ENCODE measurements at places on chromosomes 5 and 9. TPM values are rescaled to one million over a fixed set of nuclear protein-coding genes. Genes with fewer than 3 reads are reported as not detected.

DNA sequence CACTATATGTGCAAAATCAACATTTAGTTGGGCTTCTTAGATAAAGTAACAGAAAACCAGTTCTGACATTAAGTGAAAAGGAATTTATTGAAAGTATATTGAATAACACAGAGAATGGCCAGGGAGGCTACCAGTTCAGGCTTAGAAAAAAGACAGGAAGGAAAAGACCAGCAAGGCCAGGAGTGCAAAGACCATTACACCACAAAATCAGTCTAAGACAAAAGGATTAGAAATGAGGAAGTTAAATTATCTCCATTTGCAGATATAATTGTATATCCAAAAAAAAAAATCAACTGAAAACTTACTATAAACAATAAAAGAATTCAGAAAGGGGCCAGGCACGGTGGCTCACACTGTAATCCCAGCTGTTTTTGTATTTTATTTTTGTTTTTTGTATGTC, 4.8 kb upstream of the TEX10 start:
- no peak for DNase-seq

DNA sequence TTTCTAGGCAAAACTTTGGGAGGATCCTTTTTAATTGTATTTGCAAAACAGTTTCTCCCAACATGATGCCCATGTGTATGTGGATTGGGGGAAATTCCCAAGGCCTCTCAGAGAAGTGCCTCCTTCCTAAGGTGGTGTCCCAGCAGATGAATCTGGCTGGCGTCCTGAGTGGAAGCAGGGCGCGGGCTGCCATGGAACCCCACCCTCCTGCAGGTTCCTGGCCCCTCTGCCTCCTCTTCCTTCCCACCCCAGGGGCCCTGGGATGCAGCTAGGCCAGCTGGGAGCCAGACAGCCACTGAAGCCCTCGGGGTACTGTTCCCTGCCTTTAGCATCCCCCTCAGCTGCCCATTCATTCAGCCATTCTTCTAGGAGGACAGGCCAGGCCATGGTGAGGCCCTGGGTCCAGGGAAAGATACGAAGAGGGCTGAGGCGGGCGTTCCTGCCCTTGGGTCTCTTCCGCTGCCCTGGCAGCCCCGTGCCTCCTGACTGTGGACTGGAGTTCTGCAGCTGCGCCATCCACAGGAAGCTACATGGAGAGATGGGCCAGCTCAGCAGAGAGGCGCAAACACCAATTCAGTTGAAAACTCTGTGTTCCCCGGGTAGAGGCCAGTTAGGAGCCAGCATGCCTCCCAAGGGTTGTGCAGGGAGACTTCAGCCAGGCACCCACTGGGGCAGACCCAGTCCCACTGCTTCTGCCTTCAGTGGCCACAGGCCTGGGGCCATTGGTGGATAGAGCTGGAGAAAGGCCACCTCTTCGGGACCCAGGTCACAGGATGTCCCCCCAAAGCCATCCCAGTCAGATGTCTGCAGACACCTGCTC, 36.5 kb downstream of the ADAMTS2 start:
- DNase-seq: no peak

GRCh38 chr5:138701678-138702077, 51.5 kb upstream of the CTNNA1 start:
- no peak for DNase-seq

- no peak for DNase-seq
These were observed 498.8 kb upstream of the CD180 start for GRCh38 chr5:67695369-67695768.

DNA sequence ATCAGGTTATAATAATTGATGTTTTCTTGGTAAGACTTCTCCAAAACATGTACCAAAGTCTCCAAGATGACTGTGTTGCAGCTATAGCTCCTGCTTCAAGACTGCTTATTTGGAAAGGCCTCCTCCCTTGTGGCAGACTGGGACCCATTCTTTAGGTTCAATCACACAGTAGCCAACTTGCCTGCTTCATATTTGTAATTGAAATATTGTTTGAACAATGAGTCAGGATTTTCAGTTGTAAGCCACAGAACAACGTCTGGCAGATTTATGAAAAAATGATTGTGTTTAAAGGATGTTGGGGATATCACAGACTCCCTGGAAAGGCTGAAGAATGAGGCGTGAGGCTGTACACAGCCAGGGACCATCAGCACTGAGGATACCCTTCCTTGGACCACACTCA, 458.9 kb downstream of the MED10 start:
- no peak for DNase-seq

DNA sequence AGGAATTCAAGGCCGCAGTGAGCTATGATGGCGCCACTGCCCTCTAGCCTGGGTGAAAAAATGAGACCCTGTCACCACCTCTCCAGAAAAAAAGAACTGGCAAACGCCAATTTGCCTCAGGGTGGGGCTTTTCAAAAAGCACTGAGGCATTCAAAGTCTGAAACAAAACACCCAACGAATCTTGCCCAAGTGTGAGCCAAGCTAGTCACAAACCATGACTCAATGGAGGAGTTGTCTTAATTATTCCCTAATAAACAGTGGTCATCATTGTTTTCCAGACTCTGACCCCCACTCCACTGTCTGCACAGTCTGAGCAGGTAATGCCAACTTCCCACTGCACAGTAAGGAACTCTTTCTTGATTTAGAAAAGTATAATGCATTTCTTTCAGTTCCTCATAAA, 16.8 kb downstream of the FRMD3 start:
- DNase-seq: no peak

GRCh38 chr9:97517331-97518089, 16.0 kb downstream of the TMOD1 start:
- no peak for DNase-seq

GRCh38 chr5:1661311-1661710, 137.6 kb upstream of the LPCAT1 start:
- DNase-seq: no peak

- DNase-seq: no peak
These were observed 133.7 kb upstream of the FBXL17 start for GRCh38 chr5:108515517-108516105.

DNA sequence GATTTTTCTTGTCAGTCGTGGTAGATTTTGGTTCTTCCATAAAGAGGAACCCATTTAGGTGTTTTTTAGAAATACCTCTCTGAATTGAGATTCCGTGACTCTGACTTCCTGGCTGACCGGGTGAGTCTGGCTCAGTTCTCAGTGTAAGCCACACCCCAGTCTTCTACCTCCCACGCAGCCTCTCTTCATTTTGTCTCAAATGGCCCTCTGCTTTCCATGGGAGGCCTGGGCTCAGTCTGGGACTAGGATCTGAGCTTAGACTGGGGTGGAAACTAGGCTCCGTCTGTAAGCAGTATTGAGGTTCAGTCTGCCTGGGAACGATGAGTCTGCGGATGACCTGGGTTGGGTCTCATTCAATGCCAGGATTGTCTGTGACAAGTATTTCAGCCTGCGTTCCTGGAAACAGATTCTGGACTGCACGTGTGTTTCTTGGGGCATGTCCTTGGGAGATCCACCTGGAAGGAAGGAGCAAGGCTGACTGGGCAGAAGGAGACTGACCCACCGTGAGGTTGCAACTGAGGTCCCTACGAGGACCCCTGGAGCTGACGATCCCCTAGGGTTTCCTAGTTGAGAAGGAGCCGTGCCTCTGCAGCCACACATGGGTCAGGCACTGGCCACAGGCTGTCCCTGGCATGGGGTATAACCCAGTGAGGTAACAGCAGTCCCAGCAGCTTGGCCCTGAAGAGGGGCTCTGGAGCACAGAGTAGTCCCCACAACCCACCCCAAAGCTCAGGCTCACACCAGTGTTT, 12.4 kb upstream of the CRB2 start:
- peak; percentile 84 for DNase-seq

DNA sequence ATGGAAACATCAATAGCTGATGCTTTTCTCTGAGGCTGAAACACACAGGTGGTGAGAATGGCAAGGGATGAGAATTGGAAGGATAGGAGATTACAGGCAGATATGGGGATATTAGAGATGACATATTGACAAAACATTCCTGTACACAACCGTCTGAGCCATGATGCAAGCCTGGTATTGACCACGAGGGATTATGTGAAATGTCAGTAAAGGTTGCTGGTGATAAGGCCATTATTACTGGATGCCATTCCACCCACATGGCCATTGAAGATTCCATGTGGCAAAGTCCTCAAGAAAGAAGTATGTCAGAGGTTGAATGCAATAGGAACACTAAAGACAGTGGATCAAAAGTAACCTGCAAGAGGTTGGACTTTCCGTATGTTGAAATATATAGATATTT, 15.7 kb downstream of the GRAMD2B start:
- no peak for DNase-seq

DNA sequence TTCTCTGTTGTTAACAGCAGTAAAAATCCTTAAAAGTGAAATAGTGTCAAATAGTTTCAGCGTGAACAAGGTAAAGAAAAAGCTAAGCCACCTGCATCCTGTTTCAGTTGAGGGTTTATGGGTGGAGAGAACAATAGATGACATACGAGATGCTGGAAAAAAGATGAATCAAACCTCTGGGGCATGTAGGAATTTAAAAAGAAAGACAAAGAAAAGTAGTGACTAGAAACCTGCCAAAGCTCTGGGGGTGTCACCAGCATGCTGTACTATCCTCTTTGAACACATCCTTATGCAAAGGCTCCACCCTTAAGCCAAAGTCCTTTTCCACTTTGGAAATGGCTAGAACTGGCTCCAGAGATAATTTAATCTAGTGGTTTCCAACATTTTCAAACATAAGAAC, 22.2 kb downstream of the SCAI start:
- DNase-seq: no peak

DNA sequence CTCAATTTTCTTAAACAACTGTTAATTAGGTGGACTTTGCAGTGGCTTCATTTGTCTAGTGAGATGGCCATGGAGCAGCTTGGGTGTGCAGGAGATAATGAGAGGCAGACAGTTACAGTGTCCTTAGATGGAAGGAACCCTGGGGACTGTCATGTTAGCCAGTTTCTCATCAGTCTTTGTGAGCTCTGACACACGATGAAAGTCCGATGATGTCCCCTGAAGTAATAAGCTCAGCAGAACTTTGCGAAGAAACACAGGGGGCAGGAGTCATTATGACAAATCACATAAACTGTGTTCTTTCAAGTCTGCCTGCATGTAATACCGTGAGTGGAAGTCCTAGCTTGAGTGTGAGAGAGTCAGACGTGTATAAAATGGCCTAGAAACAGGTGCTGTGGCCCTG, 201.8 kb downstream of the DRD1 start:
- DNase-seq: no peak

- DNase-seq: no peak
These were observed 599.2 kb upstream of the CDH6 start for GRCh38 chr5:30594331-30594730.

DNA sequence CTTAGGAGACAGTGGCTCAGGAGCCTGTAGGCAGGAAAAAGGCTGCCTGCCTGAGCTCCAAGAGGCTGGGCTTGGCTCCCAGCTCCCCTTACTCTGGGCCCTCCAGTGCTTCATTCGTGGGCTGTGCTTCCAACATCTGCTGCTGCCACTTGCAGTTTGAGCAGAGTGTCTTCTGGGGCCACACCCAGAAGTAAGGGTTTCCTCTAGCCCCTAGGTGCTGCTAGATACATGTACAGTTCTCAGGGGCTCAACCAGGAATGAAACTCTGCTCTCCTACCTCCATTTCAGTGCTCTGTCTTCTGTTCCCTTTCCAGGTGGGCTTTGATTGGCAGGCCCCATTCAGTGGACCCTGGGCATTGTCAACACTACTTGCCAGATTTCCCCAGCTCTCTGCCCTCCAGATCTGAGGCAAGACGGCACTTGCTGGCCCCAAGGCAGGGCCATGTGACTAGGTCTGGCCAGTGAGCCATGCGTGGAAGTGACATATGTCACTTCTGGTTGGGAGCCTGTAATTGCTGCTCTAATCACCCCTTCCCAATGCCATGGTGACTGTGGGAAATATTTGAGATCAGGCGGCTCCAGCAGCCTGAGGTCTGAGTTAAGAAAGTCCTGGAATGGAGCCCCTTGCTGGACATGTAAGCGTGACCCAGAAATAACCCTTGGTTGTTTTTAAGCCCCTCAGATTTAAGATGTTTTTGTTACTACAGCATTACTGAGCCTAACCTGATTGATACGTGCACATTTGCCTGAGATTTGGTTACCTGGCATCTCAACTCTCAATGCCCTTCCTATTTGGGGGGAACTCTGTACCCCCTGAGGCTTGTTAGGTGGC, 9.4 kb upstream of the BOD1 start:
- DNase-seq: peak; percentile 44

The LHX6 gene
- 13.4 TPM for total RNA-seq

The PTGER4 gene
- 0.11 TPM for total RNA-seq

The ABO gene
- 15.3 TPM for total RNA-seq

The GARIN3 gene
- not detected for total RNA-seq

The TAF1L gene
- total RNA-seq: 0.02 TPM

The FOXD4L6 gene
- total RNA-seq: not detected

The PCDHGA11 gene
- not detected for total RNA-seq

The MAMDC2 gene
- total RNA-seq: not detected

The SPATA9 gene
- 0.11 TPM for total RNA-seq

The IL9 gene
- not detected for total RNA-seq

Data from K562 (cell line).